ENCODE measurements at places on chromosomes 1 and 21. TPM values are rescaled to one million over a fixed set of nuclear protein-coding genes. Genes with fewer than 3 reads are reported as not detected.

The FLG2 gene
- total RNA-seq: 0.25 TPM

The CFAP45 gene
- total RNA-seq: 0.74 TPM

The BEST4 gene
- 0.49 TPM for total RNA-seq

The RBP7 gene
- total RNA-seq: not detected

The TRIM33 gene
- 76.0 TPM for total RNA-seq

The AK5 gene
- total RNA-seq: 18.2 TPM

The TNFSF4 gene
- 0.74 TPM for total RNA-seq

The TAS1R2 gene
- total RNA-seq: not detected

The ZNF697 gene
- 27.5 TPM for total RNA-seq

The HES2 gene
- total RNA-seq: not detected

The FAM177B gene
- not detected for total RNA-seq

The PDZK1 gene
- total RNA-seq: 2.0 TPM

The RYR2 gene
- 23.8 TPM for total RNA-seq

The MAP1LC3C gene
- total RNA-seq: 0.25 TPM

The SLC1A7 gene
- total RNA-seq: not detected

The PTP4A2 gene
- total RNA-seq: 233 TPM

The LCE1A gene
- total RNA-seq: not detected

The SAMD11 gene
- 1.2 TPM for total RNA-seq

The HCRTR1 gene
- 3.2 TPM for total RNA-seq

The CACNA1E gene
- total RNA-seq: 62.7 TPM

The LYPD8 gene
- total RNA-seq: not detected

The IPO13 gene
- 14.0 TPM for total RNA-seq

The KRTAP8-1 gene
- total RNA-seq: not detected

The EDN2 gene
- not detected for total RNA-seq

The AMY2A gene
- total RNA-seq: 0.25 TPM

The MCOLN2 gene
- total RNA-seq: not detected

The KMO gene
- total RNA-seq: 0.25 TPM

The FCGR3A gene
- 2.5 TPM for total RNA-seq

The THEM4 gene
- 4.2 TPM for total RNA-seq

The AURKAIP1 gene
- total RNA-seq: 35.4 TPM

The FAM151A gene
- not detected for total RNA-seq

The HEYL gene
- 0.98 TPM for total RNA-seq

The MTARC1 gene
- 13.5 TPM for total RNA-seq

The IRF6 gene
- 0.25 TPM for total RNA-seq

The RNU1-1 gene
- total RNA-seq: 73,230 TPM

The KRTAP19-5 gene
- total RNA-seq: not detected

The KCNA2 gene
- 5.4 TPM for total RNA-seq

Data from temporal lobe (tissue), 4 donors.